ENCODE measurements at places on chromosomes 4 and X. TPM values are rescaled to one million over a fixed set of nuclear protein-coding genes. Genes with fewer than 3 reads are reported as not detected.

SHROOM3 gene
- total RNA-seq: 6.4 TPM

APBB2 gene
- 77.9 TPM for total RNA-seq

NAT8L gene
- total RNA-seq: 56.6 TPM

DNA sequence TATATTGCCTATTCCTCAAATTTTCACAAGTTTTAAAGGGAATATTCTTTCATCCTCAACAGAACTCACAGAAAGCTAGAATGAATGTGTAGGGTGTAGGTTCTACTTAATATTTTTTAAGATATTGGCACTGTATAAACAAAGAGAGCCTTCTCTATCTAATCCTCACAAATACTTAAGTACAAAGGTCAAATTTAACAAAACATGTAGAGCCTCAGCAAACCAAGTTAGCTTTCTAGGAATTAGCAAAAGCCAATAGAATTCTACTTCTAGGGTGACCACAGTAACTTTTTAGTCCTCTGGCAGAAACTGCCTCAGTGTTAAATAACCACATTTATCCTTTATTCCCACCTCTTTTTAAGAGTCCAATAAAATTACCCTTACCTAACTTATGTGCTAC, 19.3 kb downstream of the DHX15 start:
- H3K27ac ChIP-seq: no peak overlapping the region
- no peaks in the 10 kb centered on the region for H3K4me1 ChIP-seq
- H3K4me3 ChIP-seq: no peak overlapping the region
- DNase-seq: no peak

DNA sequence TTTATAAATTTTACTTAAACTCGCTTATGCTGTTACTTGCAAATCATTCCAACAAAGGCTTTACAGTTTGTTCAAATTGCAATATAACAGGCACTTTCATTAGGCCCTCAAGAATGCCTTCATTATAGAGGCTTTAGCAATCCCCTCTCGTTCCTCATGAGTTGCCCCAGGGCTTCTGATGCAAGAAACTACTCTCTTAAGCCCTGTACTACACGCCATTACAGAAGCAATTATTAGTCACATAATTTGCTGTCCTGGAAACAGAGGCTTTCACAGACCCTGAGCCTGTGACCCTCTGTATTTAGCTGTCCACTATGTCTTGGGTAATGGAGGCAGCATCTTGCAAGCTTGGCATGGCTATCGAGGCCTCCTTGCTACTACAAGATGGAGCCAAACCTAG, 965.9 kb upstream of the DIAPH2 start:
- DNase-seq: no peak
- H3K36me3 ChIP-seq: no peaks in the 10 kb centered on the region
- no peaks in the 10 kb centered on the region for H3K27me3 ChIP-seq

- H3K27ac ChIP-seq: no peak overlapping the region
- H3K4me3 ChIP-seq: no peak overlapping the region
- no peak for DNase-seq
- H3K4me1 ChIP-seq: no peaks in the 10 kb centered on the region
Observed at GRCh38 chrX:8721536-8721935, 10.4 kb downstream of the ANOS1 start.

GRCh38 chrX:27162496-27162895, 300.6 kb downstream of the PPP4R3C start:
- no peak overlapping the region for H3K27ac ChIP-seq
- H3K4me3 ChIP-seq: no peak overlapping the region
- no peaks in the 10 kb centered on the region for H3K36me3 ChIP-seq

GRCh38 chrX:77962068-77962902, 7.2 kb downstream of the PGAM4 start:
- H3K27me3 ChIP-seq: no peaks in the 10 kb centered on the region
- no peaks in the 10 kb centered on the region for H3K36me3 ChIP-seq
- no peak for DNase-seq
- H3K4me3 ChIP-seq: no peak overlapping the region

DNA sequence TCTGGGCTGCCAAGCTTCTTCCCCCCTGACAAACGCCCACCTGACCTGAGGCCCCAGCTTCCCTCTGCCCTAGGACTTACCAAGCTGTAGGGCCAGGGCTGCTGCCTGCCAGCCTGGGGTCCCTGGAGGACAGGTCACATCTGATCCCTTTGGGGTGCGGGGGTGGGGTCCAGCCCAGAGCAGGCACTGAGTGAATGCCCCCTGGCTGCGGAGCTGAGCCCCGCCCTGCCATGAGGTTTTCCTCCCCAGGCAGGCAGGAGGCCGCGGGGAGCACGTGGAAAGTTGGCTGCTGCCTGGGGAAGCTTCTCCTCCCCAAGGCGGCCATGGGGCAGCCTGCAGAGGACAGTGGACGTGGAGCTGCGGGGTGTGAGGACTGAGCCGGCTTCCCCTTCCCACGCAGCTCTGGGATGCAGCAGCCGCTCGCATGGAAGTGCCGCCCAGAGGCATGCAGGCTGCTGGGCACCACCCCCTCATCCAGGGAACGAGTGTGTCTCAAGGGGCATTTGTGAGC, 37.0 kb downstream of the HTRA3 start:
- H3K27me3 ChIP-seq: no peaks in the 10 kb centered on the region
- no peaks in the 10 kb centered on the region for H3K36me3 ChIP-seq
- no peak overlapping the region for H3K4me3 ChIP-seq
- DNase-seq: peak; percentile 27
- H3K27ac ChIP-seq: no peak overlapping the region

DNA sequence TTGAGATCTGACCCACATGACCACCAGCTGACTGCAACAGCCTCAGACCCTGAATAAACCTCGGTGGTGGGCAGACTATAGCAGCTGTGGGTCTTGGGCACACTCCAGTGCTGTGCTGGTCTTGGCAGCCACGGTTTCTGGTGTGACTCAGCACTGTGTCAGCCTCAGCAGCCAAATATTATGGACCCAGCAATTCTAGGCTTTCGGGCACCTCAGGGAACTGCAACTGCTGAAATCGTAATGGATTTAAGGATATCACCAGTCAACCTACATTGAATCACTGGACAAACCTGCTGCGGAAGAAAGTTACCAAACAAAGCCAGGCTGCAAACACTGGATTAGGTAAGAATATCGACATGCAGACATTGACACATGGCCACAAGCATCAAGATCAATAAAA, 10.5 kb upstream of the UBE2NL start:
- H3K36me3 ChIP-seq: no peaks in the 10 kb centered on the region
- H3K27me3 ChIP-seq: no peaks in the 10 kb centered on the region
- no peak for DNase-seq
- H3K4me3 ChIP-seq: no peak overlapping the region
- H3K27ac ChIP-seq: no peak overlapping the region

DNA sequence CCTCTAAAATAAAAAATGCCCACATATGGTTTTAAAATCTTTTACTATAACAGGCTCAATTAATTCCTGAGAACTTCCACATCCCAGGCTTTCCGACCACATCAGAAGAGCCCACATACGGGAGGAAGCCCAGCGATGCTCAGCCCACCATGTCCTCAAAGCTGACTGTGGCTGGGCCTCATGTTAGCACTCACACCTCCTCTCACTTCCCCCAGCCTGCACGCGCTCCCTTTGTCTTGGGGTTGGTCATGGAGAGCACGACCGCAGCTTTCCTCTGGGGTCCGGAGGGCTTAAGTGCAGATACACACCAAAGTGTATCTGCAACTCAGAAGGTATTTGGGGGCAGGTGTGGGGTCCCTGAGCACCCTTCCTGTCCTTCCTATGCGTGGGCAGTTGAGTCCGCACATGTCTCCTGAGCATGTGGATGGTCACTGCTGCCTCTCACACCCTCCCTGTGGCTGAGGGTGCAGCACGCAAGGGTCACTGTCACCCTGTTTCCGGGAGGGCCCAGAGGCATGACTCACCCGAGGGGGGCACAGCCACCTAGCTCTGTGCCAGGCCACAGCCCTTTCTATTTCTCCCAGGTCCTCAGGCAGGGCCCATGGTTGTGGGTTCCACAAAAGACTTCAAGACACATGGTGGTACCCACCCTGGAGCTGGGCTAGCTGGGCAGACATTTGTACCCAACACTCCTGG, 21.2 kb downstream of the WDR1 start:
- H3K4me3 ChIP-seq: no peak overlapping the region
- H3K4me1 ChIP-seq: peaks cover 31% of the 10 kb centered on the region
- H3K27ac ChIP-seq: peak overlapping the region; percentile 68
- H3K27me3 ChIP-seq: no peaks in the 10 kb centered on the region

DNA sequence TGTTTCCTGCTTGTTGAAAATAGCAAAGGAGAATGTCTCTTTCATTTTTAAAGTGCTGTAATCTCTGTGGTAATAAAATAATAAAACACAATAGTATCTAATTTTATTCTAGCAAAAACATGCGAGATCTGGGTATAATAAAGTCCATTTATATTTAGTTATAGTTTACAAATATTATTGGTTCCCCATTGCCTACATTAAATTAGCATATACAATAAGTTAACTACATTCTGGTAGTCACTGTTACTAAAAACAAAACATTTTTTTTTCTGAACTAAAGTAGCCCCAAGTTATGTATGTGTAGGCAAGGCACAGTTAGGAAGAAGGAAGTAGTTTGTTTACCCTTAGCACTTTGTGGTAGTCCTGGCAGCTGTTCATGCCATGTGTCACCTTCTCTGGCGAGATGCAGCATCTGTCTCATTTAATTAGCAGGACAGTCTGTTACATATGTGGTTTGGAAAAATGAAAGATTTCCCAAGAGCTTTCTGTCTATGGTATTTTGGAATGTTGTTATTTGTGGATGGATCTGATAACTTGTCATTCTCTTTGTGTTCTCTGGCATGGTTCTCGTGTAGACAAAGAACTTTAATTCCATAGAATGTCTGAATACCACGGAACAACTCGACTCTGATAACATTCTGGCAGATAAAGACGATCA, 231.3 kb upstream of the PITX2 start:
- H3K27me3 ChIP-seq: no peaks in the 10 kb centered on the region
- no peaks in the 10 kb centered on the region for H3K36me3 ChIP-seq
- H3K4me1 ChIP-seq: no peaks in the 10 kb centered on the region
- H3K27ac ChIP-seq: no peak overlapping the region
- H3K4me3 ChIP-seq: no peak overlapping the region
- DNase-seq: no peak

DNA sequence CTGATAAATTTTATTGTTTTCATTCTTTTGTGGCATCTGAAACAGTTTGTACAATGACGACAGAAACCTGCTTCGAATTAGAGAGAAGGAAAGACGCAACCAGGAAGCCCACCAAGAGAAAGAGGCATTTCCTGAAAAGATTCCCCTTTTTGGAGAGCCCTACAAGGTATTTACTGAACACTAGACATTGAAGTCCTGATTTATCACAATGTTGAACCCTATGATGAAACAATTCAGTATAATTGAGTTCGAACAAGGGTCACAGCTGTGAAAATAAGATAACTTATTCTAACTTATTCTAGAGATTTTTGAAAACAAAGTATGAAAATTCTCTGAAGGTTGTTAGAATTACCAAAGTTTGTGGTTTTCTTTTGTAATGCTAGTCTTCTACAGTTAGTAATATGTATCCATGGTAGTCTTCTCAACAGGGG, 111.3 kb downstream of the AFF1 start:
- DNase-seq: no peak
- no peaks in the 10 kb centered on the region for H3K27me3 ChIP-seq
- H3K4me3 ChIP-seq: no peak overlapping the region
- no peaks in the 10 kb centered on the region for H3K36me3 ChIP-seq

DNA sequence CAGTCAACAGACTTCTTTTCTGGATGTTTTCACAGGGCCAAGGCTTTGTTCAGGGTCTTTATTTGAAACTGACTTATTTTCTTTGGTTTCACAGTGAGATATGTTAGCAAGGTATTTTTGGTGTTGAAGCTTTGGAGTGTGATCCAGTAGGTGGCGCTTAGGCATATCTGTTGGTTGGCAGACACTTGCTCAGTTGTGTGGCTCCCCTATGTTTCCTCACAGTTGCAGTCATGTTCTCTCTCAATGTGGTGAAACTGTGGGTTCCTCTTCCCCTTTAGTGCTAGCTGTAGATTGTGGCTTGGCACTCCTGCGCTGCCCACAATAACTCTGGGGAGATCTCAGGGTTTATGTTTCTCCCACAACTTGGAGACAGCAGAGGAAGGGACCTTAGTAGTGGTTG, 460.8 kb downstream of the SLITRK2 start:
- H3K27me3 ChIP-seq: no peaks in the 10 kb centered on the region
- no peak overlapping the region for H3K4me3 ChIP-seq
- no peaks in the 10 kb centered on the region for H3K36me3 ChIP-seq
- peak; percentile 21 for DNase-seq
- H3K27ac ChIP-seq: no peak overlapping the region
- H3K4me1 ChIP-seq: no peaks in the 10 kb centered on the region

GRCh38 chrX:7061429-7061828, 86.1 kb upstream of the STS start:
- no peak overlapping the region for H3K27ac ChIP-seq
- no peaks in the 10 kb centered on the region for H3K36me3 ChIP-seq
- no peaks in the 10 kb centered on the region for H3K27me3 ChIP-seq
- no peak overlapping the region for H3K4me3 ChIP-seq
- no peak for DNase-seq

DNA sequence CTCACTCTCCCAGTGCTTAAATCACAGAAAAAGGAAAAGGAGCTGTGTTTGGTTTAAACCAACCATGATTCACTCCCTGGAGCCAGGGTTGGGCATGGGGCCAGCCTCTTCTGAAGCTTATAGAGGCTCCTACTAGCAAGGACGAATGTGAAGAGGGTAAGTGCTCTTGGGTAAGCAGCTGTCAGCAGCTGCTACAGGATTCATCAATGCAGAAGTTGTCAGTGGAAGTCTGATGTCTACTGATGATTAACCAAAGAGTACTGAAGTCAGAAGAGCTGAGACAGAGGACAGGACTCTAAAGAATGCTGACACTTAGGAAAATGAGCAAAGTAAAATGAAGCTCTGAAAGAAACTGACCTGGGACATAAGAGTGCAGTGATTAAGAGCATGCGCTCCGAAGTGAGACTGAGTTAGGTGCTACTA, 32.7 kb upstream of the JADE1 start:
- DNase-seq: no peak
- H3K4me3 ChIP-seq: no peak overlapping the region
- no peaks in the 10 kb centered on the region for H3K36me3 ChIP-seq
- no peaks in the 10 kb centered on the region for H3K4me1 ChIP-seq
- no peaks in the 10 kb centered on the region for H3K27me3 ChIP-seq
- no peak overlapping the region for H3K27ac ChIP-seq

- no peak overlapping the region for H3K4me3 ChIP-seq
- no peaks in the 10 kb centered on the region for H3K4me1 ChIP-seq
- H3K36me3 ChIP-seq: no peaks in the 10 kb centered on the region
- no peaks in the 10 kb centered on the region for H3K27me3 ChIP-seq
- DNase-seq: no peak
Observed at GRCh38 chr4:80136270-80136669, 61.0 kb upstream of the PRDM8 start.

- no peak for DNase-seq
- no peaks in the 10 kb centered on the region for H3K27me3 ChIP-seq
- no peaks in the 10 kb centered on the region for H3K36me3 ChIP-seq
- no peak overlapping the region for H3K27ac ChIP-seq
Observed at GRCh38 chr4:6955261-6955911, 45.8 kb downstream of the TBC1D14 start.

GRCh38 chr4:74659576-74660411, 134.5 kb downstream of the BTC start:
- no peak overlapping the region for H3K4me3 ChIP-seq
- H3K4me1 ChIP-seq: no peaks in the 10 kb centered on the region
- no peaks in the 10 kb centered on the region for H3K36me3 ChIP-seq
- no peak overlapping the region for H3K27ac ChIP-seq
- H3K27me3 ChIP-seq: no peaks in the 10 kb centered on the region
- no peak for DNase-seq

- no peak overlapping the region for H3K4me3 ChIP-seq
- H3K27ac ChIP-seq: no peak overlapping the region
- no peak for DNase-seq
Observed at GRCh38 chr4:121155893-121156292, 8.2 kb downstream of the TNIP3 start.
